ENCODE measurements at places on chromosomes 2 and 18.

DNA sequence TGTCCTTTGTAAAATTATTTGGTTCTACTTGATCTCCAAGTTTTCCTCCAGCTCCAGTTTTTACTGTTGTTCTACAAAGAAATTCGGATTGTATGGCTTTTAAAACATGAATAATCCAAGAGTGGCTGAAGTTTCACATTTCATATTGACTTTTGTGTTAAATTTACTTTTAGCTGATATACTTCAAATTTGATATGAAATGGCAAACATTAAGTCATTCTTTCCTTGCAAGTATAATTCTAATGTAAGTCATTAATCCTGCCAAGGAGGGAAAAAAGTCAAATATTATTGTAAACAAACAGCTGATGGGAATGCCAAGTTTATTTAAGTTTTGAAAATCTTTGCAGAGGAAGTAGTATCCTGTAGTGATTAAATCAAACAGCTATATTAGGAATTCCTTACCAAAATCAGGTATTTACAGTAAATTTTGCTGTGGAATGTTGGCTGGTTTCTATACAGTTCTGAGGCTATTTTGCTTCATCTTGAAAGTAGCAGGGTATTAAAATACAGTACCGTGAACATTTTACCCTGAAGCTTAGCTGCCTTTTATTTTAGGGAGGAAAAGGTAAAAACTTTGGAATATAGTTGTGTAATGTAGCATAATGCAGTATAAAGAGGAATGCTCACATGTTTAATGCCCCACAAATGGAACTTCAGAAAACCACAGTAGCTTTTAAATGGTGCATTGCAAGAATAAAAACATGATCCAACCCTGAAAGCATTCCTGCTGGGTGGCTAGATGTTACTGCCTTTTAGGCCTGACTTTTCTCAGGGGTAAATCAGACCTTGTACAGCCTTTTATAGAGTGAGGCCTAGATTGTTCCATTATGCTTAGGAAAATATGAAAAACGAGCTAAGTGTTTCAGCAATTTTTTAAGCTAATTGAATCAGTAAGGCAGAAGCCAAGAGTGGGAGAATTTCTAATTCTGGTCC is 62.7 kb upstream of the NT5C1B start:
- no peak overlapping the region for H3K4me3 ChIP-seq
- no peaks in the 10 kb centered on the region for H3K27me3 ChIP-seq
- H3K27ac ChIP-seq, result no peak overlapping the region

DNA sequence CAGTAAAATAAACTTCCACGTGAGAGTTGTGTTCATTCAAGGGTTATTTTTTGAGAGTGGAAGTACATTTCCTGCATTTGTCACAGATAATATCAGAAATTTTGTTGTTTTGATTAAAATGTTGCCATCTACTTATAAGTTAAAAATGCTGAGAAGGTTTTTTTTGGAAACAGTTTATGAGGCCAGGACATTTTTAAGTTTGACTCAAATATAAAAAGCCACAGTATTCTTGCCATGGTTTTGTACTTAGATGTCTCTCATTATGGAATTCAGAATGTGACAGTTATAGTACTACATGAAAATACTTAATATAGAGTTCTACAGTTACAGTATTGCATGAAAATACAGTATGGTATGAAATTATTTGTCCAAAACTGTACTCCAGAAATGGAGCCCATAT is 44.1 kb downstream of the PDK1 start:
- H3K4me3 ChIP-seq, result no peak overlapping the region
- no peak overlapping the region for H3K27ac ChIP-seq
- no peak for DNase-seq
- peaks cover 32% of the 10 kb centered on the region for H3K36me3 ChIP-seq

GRCh38 chr2:5974477-5974876 is 282.3 kb downstream of the SOX11 start:
- H3K27ac ChIP-seq, result no peak overlapping the region
- H3K4me3 ChIP-seq, result no peak overlapping the region
- H3K27me3 ChIP-seq, result no peaks in the 10 kb centered on the region
- no peaks in the 10 kb centered on the region for H3K36me3 ChIP-seq
- DNase-seq, result no peak
- no peaks in the 10 kb centered on the region for H3K4me1 ChIP-seq

DNA sequence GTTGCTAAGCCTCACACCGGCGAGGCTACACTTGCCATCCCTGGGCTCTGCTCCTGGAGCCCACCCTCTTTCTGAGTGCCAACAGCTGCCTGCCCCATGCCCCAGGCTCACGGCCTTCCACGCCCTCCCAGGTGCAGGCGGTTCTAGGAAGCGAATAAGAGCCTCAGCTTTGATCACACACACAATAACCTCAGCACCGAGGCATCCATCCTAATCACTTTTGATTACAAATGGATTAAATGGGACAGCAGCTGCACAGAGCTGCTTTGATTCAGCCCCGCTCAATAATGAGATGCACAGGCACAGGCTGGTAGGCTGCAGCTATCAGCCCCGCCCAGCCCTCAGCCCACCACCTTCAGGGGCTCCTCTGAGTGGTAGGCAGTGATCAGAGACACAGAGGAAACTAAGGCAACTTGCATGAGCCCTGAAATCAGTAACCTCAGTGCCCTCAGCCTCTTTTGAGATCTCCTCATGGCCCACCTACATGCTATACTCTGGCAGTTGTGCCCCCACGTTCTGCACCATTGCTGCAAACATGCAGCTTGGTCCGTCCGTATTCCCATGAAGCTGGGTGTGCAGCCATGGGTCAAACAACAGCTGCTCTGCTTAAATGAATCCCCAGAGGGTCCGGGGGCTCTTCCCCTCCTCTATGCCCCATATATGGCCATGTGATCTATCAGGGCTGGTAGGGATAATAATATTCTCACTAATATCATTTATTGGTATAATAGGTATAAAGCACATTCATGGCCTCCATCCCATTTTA is 171.4 kb downstream of the SETBP1 start:
- H3K4me3 ChIP-seq, result no peak overlapping the region
- no peaks in the 10 kb centered on the region for H3K27me3 ChIP-seq
- no peaks in the 10 kb centered on the region for H3K4me1 ChIP-seq
- H3K27ac ChIP-seq, result no peak overlapping the region

Measured in effector memory CD8-positive, alpha-beta T cell (primary cell).